ENCODE measurements at places on chromosomes 1 and 21.

DNA sequence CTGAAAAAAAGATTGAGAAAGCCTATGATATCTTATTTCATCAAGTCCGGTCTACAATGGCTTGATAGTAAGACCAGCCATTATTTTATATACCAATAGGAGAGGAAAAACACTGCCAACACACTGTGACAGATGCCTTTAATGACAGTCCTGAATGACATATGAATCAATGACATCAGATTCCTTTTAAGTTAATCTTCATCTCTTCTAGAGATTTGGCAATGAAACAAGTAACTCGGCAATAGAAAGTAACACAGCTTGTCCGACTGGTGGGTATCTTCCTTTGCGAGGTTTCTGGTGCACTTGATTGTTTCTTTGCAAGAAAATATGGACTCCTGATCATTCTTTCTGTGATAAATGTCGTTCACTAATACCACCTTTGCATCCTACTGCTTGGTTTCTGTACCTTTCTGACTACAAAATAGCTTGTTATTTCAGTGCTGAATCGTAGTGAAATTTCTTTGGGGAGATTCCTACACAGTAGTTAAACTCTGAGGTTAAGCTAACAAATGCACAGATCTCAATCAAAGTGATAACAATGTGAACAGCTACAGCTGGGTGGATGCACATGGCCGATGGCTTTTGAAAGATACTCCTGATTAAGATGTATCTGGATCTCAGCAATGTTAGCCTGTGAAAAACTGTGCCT, 104.7 kb downstream of the MRPS6 start:
- DNase-seq, result no peak

DNA sequence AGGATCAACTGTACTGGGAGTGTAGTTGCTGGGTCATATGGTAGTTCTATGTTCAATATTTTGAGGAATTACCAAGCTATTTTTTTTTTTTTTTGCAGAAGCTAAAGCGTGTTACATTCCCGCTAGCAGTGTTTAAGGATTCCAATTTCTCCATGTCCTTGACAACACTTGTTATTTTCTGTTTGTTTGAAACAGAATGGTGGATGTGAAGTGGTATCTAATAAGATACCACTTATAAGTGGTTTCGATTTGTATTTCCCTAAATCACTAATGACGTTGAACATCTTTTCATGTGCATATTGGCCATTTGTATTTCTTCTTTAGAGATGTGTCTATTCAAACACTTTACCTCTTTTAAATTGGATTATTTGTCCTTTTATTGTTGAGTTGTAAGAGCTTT, 112.2 kb downstream of the DISP1 start:
- no peak for DNase-seq

- no peak for DNase-seq
These were observed 88.9 kb downstream of the PGBD5 start for GRCh38 chr1:230337266-230337665.

DNA sequence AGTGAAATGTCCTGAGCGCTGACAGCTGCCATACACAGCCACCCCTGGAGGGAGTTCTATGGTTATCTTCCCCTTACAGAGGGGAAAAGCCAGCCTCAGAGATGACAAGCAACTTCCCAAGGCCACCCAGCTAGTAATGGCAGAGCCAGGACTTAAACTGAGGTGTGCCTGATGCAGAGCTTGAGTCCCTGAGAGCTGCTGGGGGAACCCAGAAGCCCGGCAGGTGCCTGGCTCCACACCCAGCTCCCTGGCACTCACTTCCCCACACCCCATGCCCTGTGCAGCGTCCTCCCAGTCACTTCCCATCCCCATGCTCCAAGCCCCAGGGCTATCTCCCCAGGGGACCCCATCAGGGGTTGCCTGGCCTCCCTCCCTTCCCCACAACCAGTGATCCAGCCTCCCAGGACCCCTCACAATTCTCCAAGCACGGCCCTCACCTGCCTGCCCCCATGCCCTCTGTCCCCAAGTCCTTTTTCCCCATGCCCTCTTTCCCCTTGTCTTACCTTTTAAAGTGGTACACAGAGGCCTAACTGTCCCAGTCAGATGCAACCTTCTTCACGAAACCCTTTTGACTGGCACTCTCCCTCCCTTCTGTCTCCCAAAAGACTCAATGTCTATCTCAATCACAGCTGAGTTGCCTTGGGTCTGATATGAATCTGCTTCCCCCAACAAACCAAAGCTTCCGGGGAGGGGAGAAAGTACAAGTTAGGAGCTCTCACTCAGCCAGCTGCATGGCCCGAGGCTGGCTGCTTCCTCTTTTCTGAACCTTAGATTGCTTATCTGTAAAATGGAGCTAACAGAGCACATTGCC, 39.8 kb upstream of the LRP8 start:
- no peak for DNase-seq

- no peak for DNase-seq
These were observed 1.0 kb downstream of the PRDX6 start for GRCh38 chr1:173478094-173478674.

DNA sequence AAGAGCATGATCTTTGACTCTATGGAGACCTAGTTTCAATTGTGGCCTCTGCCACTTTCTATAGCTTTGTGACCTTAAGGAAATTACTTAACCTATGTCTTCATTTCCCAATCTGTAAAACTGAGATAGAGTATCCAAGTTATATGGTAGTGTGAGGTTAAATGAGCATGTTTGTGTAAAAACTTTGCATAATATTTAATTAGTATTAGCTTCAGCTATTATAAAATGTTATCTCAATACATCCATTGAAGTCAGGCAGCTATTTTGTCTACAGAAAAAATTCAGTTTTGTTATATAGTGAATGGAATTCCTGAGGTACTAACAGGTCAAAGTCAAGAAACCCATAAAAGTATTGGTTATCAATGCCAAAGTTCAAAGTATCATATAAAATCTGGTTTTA, 53.6 kb downstream of the GPATCH2 start:
- no peak for DNase-seq

- no peak for DNase-seq
These were observed 25.8 kb downstream of the UAP1 start for GRCh38 chr1:162587347-162587746.
